ENCODE measurements at places on chromosomes 2 and 18. TPM values are rescaled to one million over a fixed set of nuclear protein-coding genes. Genes with fewer than 3 reads are reported as not detected.

- no peak for DNase-seq
These were observed 84.2 kb downstream of the SLC8A1 start for GRCh38 chr2:40367652-40368051.

GRCh38 chr2:190908532-190908931 is 27.9 kb downstream of the GLS start:
- no peak for DNase-seq

DNA sequence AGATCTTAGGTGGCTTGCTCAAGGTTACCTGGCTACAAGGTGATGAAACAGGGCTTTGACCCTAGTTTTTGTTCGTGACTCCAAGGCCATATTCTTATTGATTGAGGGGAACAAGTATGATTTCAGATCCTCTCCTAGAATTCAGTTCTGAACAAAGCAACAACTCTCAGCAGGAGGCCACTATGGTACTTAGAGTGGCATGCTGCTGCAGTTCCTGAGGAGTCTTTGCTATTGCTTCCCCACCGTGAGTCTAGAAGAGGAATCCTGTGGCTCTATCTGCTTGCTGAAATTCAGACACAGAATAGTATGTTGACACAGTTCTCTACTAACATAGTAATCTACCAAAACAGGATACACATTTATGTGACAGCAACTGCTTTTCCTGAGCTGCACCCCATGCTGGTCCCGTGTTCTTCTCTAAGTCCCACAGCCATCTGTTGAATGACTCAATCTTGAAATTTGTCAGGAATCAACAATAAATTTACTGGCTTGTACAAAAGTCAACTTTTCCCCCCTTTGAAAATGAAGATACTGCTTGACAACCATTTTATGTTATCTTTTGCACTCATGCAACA is 4.1 kb downstream of the TGFBRAP1 start:
- no peak for DNase-seq

DNA sequence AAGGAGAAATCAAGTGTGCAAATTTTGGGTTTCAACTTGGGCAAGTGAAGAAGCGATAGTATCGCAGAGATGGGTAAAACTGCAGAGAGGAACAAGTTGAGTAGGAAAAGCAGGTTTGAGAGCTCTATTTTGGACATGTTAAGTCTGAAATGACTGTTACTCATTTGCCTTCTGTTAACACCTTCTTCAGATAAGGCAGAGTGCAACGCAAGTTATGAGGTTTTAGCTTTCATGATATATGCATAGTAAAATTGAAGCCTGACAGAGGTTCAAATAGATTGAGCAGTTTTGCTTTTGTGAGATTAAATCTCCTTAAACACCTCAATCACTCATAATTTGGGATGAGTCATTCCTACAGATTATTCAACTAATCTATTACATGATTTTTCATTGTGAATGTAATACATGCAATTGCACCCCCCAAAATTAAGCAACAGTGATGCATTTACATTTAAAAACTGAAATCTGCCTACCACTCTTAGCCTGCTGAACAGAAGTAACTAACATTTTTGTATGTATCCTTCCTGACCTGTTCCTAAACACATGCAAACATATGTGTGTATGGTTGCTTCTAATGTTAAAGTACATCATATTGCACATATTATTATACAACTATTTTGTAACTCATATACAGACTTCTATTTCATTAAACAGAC is 575.4 kb downstream of the ARHGAP15 start:
- no peak for DNase-seq

DNA sequence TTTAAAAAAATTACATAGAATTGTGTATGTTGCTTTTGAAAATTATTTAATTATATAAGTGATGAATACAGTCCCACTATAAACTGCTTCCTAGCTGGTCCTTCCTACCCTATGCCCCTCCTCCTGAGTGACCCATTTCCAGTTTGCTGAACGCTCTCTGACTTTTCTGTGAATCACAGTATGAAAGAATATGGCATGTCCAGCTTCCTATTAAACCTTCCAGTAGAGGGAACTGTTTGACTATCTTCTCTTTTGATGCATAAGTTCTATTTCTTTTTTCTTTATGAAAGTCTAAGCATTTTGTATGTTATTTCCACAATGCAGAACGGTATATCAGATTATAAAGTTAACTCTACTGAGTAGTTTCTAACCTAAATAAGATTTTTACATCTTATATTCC is 41.3 kb downstream of the PSMG2 start:
- DNase-seq = peak; percentile 64

DNA sequence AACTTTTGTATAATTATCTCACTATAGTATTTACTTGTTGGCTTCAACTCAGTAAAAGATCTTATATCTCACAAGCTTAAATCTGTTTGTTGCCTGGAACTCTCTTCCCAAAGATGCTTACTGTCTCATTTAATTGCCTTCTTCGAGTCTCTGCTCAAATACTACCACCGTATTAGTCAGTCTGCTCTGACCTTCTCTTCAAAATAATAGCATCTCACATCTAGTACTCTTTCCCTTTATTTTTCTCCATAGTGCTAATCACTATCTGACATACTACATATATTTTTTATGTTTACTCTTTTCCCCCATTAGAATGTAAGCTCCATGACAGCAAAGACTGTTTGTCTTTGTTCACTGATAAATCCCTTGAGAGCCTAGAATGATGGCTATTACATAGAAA is 10.6 kb upstream of the MPP4 start:
- no peak for DNase-seq

DNA sequence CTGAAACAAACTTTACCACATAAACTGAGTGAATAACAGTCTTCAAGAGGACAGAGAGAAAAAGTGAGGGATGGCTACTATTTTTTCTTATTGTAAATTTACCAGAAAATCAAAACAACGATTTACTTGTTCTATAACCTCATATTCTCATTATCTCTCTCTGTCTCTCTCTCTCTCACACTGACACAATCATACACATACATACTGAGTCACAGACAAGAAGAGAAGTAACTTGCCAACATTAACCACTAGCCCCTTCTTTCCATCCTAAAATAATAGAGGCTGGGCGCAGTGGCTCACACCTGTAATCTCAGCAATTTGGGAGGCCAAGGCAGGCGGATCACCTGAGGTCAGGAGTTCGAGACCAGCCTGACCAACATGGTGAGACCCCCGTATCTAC is 18.2 kb downstream of the SATB2 start:
- DNase-seq = no peak

DNA sequence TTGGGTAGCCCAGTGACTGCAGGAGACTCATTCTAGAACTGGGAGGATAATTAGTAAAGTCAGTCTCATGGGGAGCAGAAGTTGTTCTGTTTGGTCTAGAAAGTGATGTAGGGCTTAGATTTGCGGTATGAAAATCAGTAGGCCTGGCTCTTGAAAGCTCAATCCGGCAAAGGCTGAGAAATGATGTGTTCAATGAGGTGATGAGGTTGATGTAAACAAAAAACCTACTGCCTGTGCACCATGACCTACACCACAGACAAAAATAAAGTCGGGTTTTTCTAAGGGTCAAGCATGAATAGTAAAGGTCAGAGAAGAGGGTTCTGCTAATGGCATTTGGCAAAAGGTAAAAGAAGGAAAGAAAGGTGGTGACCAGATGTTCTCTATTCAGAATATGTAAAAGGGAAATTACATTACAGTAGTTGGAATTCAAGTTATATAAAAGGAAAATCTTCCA is 80.8 kb upstream of the COL5A2 start:
- DNase-seq = no peak

- DNase-seq = no peak
These were observed 680 bp downstream of the CTDSP1 start for GRCh38 chr2:218400167-218400929.

DNA sequence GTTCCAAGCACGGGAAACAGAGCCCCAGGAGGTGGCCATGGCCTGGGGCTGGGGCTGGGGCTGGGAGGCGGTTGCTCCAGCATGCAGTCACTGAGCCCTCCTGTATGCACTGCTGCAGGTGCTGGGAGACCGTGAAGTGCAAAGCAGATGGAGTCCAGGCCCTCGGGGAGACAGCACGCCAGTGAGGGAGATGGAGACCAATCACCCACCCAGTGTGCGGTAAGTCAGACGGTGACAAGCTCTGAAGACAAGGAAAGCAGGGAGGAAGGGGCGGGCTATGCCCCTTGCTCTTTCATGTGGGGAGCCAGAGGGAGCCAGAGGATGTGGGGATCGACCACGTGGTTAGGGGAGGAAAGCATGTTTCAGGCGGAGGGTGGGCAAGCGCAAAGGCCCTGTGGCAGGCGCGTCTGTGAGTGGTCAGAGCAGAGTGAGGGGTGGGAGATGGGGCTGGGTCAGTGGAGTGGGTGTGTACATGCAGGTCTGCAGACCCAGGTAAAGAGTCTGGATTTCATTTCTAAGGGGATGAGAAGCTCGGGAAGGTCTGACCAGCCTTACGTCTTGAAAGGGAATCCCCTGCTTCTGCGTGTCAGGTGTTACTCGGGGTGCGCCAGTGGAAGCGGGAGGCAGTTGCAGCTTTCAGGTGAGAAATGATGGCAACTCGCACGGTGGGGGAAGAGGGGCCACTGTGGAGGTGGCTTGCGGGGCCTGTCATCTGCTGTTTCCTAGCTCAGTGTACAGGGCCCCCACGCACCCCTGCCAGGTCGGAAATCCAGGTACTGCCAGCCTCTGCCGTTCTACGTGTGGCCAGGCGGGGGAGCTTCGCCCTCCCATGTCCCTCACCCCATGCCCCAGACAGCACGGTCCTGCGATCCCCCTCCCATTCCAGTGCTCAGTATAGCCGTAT is 19.4 kb downstream of the RRM2 start:
- no peak for DNase-seq

DNA sequence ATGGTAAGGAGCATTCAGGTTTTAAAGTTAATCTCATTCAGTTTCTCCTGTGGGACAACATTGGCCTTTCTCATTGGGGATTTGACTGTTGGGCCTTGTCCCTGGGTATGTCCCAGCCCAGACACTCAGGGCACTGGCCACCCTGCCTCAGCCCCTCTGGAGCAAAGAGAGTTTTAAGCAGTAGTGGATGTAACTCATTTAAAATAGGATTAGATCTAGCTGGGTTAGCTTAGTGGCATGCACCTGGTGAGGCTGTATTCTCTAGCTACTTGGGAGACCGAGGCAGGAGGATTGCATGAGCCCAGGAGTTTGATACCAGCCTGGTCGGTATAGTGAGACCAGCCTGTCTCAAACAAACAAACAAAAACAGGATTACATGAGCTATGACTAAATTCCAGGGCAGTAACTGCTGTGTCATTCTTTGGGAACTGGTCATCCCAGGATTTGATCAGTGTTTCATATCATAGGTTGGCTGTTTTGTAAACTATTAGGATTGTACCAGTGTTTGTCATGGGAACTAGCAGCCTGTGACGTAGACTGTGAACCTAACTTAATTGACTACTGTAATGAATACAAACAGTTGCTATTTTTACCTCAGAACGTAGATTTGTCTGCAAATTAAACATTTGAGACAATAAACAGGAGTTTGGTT is 12.5 kb downstream of the INPP4A start:
- DNase-seq = no peak

DNA sequence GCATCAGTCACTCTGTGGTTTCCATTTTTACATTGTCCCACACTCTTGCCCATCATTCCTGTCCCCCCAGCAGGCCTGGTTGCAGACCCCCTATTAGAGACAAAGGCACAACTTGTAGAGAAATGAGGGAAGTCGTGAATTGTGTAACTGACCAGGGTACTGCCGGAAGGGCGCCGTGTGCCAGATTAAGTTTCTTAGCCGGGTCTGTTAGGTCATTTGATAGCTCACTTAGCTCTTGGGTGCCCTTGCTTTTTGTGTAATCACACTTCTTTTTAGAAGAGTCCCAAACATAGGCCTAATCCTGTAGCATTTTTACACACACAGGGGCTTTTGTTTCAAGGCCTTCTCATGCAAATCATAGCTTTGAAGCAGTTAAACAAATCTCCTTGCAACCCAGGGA is 87.2 kb downstream of the CTAGE1 start:
- no peak for DNase-seq

GRCh38 chr2:108616318-108616717 is 82.0 kb downstream of the LIMS1 start:
- no peak for DNase-seq

GRCh38 chr2:8478471-8478793 is 203.4 kb upstream of the ID2 start:
- no peak for DNase-seq

DNA sequence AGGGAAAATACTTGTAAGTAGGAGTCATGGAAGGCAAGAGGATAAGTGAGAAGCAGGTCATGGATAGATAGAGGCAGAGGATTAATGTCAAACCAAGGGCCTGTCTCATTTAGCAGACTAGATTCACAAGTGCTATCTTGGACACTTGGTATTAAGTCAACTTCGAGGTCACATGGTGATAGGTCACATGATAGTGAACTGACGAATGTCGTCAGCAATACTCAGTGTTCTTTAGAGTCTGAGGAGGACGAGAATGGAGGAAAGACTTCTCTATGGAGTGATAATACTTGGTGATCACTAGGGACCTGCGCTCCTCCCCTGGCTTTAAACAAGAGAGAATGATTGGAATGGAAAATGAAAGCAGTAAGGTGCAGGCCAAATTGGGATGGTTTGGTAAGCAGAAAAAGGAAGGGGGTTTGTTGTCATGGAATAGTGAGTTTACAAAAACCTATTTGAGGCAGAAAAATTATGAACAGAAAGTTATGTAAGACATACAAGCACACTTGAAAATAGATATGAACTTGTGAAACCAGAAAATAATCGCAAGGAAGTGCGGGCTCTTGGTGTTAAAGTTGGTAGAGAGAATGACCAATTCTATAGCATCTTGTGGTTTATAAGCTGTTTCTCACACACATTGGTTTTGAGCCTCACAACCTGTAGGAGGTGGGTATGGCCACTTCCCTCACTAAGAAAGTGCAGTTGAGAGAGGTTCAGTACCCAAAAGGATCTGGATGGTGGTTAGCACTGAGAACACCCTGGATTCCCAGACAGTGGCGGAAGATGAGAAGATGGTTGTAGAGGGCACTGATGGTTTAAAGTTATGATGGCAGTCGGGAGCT is 141.5 kb downstream of the WDSUB1 start:
- DNase-seq = no peak

DNA sequence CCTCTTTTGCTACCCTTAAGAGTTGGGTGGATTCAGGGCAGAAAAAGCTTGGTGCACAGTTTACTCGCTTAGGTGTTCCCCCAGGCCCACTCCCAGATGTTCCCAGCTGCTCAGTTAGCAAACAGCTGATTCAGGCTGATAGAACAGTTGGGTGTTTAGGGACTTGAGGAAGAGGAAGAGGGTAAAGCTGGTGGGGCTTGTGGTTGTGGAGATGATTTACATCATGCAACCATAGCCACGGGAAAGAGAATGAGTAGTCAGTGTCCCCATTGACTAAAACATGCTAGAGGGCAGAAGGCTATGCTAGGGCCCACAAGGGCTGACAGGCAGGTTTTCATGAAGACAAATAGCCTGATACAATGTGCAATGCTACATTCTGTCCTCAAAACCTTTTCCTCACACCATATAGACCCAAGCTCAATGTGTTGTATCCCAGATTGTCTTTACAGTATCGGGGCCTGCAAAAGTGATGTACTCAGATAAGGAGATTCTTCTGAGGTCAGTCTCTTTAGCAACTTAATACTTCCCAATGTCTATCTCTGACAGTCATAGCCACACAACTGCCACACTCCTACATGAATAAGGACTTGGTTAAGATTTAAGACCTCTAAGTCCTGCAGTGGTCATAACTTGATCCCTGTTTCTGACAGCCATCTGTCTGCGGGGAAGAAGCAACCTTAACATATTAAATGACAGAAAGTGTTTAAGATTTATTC is 15.6 kb downstream of the COLEC12 start:
- no peak for DNase-seq

GRCh38 chr2:83368916-83369315 is 1090.2 kb downstream of the SUCLG1 start:
- no peak for DNase-seq

GRCh38 chr2:217216982-217217381 is 357.1 kb upstream of the TNP1 start:
- DNase-seq = no peak

Gene FAM136A
- 126 TPM for total RNA-seq

Gene TCF7L1
- 0.04 TPM for total RNA-seq

Gene KCNJ13
- total RNA-seq = not detected

Gene AGFG1
- 187 TPM for total RNA-seq

Measured in HepG2 (cell line).